ENCODE measurements at places on chromosomes 6 and 20.

GRCh38 chr6:82569022-82569421 lies 205.4 kb downstream of the TPBG start:
- no peaks in the 10 kb centered on the region for H3K27me3 ChIP-seq
- H3K4me3 ChIP-seq, result no peak overlapping the region
- no peaks in the 10 kb centered on the region for H3K36me3 ChIP-seq
- H3K27ac ChIP-seq, result no peak overlapping the region
- DNase-seq, result no peak

GRCh38 chr20:25177890-25178321 lies 17.6 kb upstream of the ENTPD6 start:
- no peaks in the 10 kb centered on the region for H3K4me1 ChIP-seq
- no peaks in the 10 kb centered on the region for H3K27me3 ChIP-seq
- H3K4me3 ChIP-seq, result no peak overlapping the region
- no peak overlapping the region for H3K27ac ChIP-seq
- H3K36me3 ChIP-seq, result no peaks in the 10 kb centered on the region

GRCh38 chr20:9506280-9506821 lies 8.0 kb upstream of the LAMP5 start:
- no peaks in the 10 kb centered on the region for H3K36me3 ChIP-seq
- H3K4me3 ChIP-seq, result no peak overlapping the region
- no peak for DNase-seq
- no peak overlapping the region for H3K27ac ChIP-seq
- H3K4me1 ChIP-seq, result no peaks in the 10 kb centered on the region
- no peaks in the 10 kb centered on the region for H3K27me3 ChIP-seq

DNA sequence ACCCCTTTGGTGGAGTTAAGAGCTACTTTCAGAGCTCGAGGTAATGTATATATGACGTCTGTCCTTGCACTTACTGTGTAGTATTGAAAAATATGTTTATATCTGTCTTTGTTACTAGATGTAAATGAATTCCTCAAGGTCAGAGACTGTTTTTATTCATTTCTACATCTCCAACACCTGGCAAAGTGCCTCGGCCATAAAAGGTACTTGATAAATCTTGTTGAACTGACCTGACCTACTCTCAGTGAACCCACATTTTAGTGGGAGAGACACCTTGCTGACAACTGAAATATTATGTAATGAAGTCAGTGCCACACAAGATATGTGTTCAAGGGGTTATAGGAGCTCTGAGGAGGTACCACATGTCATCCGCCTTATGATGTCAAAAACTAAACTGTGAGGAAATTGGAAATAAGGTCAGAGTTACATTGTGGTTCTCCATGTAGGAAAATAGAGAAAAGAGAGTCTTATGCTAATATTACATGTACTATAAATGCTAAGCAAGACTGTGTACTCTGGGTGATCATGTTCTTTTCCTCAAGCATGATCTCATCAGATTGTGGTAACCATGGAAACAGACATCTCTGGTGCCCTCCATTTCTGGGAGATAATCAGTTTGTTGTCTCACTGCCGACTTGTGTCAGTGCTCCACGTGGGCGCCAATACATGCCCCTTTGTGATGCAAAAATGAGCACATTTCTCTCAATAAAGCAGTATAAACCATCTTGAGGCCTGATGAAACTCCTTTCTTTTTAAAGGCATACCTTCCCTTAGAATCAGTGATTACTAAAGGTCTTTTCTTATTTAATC lies 5.7 kb upstream of the TMEM30A start:
- no peaks in the 10 kb centered on the region for H3K27me3 ChIP-seq
- H3K36me3 ChIP-seq, result no peaks in the 10 kb centered on the region
- no peak overlapping the region for H3K4me3 ChIP-seq
- H3K27ac ChIP-seq, result no peak overlapping the region

DNA sequence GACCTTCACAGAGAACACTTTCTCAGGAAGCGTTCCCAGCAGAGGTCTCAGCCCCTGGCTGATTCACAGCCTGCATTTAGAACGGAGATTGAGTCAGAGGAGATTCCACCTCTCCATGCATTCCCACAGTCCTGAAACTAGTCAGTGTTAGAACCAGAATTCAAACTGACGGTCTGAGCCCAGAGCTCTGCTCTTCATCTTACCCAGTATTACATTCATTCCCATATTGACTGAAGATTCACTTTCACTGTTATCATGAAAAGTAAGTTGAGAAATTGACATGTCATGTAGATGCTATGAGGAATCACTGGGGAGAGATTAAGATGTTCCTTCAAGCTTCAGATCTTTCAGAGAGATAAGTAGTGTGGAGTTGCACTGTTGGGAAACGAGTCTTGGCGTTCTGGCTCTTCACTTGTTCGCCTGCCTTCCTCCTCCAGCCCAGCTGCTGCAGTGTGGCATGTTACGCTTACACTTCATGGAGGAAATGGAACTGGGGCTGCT lies 28.3 kb downstream of the MAS1 start:
- no peaks in the 10 kb centered on the region for H3K36me3 ChIP-seq
- DNase-seq, result no peak
- H3K4me1 ChIP-seq, result peaks cover 30% of the 10 kb centered on the region

DNA sequence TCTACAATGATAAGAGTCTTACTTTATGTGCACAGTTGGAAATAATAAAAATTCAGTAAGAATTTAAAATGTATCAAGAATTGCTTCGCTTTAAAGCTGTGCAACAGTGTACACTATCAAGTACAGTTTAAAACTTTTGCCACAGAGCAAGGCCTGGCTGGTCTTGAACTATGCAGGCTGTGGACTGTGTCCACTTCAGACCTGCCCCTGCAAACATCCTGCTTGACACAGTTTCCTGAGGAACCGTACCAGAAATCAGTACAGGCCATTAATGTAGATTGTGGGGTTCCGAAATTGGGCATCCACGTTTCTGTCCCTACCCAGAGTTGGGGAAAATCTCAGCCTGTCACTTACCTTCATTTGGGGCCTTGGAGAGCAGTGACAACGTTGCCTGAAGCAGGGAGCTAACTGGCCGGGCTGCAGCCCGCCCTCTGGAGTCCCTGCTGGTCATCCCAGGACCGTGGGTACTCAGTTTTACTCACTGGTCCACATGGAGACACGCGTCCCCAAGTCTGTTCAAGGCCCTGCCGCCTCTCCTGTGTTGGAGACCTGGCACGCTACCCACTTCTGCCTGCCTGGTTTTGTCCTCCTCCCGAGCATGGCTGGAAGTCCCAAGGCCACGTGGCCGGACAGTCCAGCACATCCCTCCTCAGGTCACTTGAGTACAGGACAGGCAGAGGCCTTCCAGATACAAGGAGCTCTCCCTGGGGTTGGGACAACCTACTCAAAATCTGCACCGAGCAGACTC lies 8.4 kb downstream of the NINL start:
- H3K27me3 ChIP-seq, result no peaks in the 10 kb centered on the region
- H3K4me3 ChIP-seq, result no peak overlapping the region
- no peaks in the 10 kb centered on the region for H3K36me3 ChIP-seq
- H3K4me1 ChIP-seq, result no peaks in the 10 kb centered on the region
- H3K27ac ChIP-seq, result no peak overlapping the region
